ENCODE measurements at places on chromosomes 1 and 21.

DNA sequence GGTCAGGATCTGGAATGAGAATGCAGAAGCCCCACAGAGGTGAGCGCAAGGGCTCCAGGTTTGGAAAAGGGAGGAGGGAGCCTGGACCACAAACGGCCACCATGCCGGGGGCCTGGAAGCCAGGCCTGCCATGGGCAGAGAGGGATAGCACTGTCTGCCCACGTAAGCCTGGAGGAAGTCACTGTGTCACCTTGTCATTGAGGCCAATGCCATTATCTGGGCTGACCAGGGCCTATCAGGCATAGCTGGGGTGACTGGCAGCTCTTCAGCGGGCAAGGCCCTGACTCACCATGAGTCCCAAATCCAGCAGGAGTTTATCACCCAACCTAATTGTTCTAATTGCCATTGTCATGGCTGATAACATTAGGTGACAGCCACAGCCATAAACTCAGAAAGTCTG, 84.6 kb downstream of the MATN1 start:
- DNase-seq, result no peak

DNA sequence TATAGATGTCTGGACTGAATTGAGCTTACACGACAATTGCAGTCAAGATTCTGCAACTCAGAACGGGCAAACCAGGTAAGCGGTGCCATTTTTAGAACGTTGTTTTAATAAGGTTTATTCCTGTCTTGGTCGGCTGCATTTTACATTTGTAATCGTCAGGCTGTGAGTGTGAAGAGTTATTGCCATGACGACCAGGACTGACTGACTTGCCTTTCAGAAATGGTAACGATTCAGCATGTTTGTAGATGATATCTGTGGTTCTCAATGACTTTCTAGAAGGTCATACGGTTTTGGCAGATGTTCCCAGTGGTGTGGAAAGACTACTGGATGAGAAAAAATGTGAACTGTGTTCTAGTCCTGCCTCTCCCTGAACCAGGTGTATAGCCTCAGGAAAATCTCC, 271.3 kb upstream of the B3GALT2 start:
- no peak for DNase-seq

GRCh38 chr1:12276225-12276624, 46.4 kb downstream of the VPS13D start:
- DNase-seq, result peak; percentile 69

DNA sequence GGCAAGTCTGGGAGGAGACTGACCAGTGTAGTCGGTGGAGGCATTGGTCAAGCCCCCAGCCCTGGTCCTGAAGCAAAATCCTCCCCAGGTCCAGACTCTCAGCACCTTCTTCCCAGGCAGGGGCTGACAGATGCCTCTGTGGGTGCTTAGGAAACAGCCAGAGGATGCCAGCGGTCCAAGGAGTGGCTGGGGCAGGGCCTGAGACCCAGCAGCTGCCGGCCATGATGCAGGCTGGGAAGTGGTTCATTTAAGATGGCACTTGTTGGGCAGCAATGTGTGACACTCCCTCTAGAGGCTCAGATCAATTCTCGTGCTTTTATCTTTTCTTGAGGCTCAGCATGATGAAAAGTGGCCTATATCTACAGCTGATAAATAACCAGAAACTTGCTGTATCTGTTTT, 165.0 kb upstream of the VAMP3 start:
- no peak for DNase-seq

- peak; percentile 9 for DNase-seq
Observed at GRCh38 chr1:157852476-157852875, 10.9 kb upstream of the CD5L start.

- no peak for DNase-seq
Observed at GRCh38 chr1:177571076-177571475, 398.8 kb downstream of the SEC16B start.

DNA sequence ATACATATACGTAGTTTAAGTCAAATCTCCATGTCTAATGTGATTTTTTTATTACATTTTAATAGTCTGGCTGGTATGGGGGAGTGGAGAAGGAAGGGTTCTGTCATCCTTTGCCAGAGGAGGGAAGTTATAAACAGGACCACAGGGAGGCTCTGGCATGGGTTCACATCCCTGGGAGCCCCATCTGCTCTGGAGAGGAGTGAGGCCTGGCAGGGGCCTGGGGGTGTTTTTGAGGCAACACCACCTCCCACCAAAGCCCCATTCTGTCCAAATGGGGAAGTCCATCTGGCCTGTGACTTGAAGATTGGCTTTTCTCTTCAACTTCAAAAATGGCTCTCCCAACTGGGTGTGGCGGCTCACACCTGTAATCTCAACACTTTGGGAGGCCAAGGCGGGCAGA, 15.8 kb downstream of the DISP3 start:
- DNase-seq, result no peak

DNA sequence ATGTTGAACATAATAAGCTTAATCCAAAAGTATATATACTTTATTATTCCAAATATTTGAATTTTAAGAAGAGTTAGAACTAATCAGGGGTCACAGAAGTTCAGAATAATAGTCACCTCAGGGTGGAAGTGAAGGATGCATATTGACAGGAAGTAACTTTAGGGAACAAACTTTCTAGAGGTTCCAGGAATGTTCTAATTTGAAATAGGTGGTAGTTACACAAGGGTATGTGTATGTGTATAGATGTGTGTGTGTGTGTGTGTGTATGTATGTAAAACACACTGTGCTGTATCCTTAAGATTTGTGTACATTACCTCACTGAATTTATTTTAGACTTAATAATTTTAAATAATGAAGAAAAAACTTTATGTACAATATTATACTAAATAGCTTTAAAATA, 110.4 kb downstream of the ACBD6 start:
- DNase-seq, result no peak

DNA sequence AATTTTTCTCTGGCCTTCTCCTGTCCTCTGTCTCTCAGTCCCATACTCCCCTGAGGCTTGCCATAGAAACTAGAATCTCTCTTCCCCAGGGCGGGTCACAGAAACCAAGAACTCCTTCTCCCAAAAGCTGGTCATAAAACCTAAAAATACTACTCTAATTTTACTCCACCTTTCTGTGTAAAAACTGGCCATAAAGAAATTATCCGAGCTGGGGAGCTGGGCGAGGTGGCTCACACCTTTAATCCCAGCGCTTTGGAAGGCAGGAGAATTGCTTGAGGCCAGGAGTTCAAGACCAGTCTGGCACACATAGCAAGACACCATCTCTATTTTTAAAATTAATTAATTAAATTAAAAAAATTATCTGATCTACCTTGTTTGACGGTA, 3.0 kb downstream of the ALG14 start:
- no peak for DNase-seq

- DNase-seq, result no peak
Observed at GRCh38 chr1:204321665-204322064, 38.1 kb downstream of the PLEKHA6 start.

DNA sequence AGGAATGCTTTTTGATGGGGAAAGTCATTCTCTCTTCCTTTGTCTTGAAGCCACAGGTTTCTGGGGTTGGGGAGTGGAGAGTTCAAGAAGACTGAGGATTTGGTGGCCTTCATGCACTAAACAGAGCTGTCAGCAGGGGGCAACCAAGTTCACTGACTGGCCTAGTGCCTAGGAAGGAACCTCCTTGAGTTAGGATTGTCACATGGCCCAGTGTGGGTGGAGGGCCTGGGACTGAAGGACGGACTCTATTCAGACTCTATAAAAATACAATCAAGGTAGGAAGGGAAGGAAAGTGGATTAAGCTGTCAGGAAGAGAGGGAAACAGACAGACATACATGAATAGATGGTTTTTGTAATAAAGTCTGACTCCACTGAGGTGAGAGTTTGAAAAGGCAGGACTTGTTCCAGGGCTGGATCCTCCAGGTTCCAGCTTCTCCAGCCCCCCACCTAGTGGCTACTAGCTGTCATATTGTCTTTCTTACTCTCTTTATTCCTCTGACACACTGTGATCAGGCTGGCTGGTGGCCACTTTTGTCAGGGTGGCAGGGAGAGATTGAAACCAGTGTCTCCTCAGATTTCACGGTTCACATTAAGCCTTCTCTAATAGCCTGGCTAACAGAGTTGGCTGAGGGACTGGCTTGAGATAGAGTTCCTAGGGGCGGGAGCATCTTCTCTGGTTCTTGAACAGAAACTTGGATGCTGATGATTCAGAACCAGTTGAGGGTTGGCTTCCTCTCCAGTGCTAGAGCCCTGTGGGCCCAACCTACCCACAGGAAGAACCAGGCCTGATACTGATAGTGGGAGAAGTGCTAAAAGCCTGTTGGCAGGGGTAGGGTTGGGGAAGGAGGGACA, 4.1 kb upstream of the SH3BGRL3 start:
- DNase-seq, result peak; percentile 99

- no peak for DNase-seq
Observed at GRCh38 chr1:25701030-25701785, 84.6 kb downstream of the MAN1C1 start.

GRCh38 chr1:207698822-207699483, 52.9 kb upstream of the CD46 start:
- peak; percentile 68 for DNase-seq

DNA sequence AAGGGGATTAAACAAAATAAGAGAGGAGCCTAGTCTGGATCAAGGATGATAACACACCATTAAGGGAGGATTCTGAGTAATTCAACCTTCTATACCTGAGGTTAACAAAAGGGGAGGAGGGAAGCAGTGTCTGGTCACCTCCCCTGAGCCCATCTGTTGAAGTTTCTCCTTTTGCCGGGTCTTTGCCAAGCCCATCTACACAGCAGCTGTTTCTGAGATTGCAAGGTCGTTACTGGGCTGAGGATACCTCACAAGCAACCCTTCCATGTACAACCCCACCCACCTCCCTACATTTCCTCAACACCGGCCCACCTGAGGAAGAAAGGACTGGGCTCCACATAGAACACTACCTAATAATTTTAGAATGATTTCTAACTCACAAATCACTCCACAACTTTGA, 26.3 kb downstream of the LRRC52 start:
- no peak for DNase-seq

DNA sequence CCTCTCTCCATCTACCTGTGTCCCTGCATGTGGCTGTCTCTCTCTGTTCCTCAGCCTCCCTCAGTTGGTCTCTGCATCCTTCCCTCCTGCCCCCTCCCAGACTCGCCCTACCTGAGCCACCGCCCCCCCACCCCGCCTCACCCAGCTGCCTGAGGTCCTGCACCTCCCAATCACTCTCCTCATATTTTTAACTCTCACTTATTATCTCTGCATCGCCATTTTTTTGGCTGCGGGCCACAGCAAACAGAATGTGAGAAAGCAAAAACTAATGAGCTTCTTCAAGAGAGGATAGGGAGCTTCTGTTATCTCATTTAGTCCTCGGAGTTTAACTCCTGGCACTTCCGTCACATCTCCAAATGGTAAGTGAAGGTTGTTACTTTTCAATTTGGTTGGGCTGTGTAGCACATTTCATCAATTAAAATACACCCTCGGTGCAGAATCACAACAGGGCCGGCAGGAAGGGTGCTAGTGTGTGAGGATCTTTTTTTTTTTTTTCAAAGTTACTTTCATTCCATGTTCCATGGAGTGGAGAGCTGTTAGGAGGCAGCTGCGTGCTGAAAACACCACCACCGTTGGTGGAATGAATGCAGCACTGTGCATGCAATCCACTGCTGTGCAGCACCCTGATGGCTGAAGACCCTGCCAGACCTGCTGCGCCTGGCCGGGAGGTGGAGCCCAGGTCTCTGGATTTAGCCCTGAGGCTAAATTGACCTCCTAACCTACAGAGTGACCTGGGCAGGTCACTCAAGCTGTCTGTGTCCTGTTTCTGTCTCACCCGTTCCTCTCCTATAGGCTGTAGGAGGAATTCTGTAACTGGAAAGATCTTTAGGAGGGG, 157.2 kb upstream of the NFIA start:
- no peak for DNase-seq

- peak; percentile 99 for DNase-seq
Observed at GRCh38 chr1:64917328-64917861, 49.0 kb downstream of the JAK1 start.

- no peak for DNase-seq
Observed at GRCh38 chr1:143553627-143554026, 418.2 kb downstream of the FAM72C start.

DNA sequence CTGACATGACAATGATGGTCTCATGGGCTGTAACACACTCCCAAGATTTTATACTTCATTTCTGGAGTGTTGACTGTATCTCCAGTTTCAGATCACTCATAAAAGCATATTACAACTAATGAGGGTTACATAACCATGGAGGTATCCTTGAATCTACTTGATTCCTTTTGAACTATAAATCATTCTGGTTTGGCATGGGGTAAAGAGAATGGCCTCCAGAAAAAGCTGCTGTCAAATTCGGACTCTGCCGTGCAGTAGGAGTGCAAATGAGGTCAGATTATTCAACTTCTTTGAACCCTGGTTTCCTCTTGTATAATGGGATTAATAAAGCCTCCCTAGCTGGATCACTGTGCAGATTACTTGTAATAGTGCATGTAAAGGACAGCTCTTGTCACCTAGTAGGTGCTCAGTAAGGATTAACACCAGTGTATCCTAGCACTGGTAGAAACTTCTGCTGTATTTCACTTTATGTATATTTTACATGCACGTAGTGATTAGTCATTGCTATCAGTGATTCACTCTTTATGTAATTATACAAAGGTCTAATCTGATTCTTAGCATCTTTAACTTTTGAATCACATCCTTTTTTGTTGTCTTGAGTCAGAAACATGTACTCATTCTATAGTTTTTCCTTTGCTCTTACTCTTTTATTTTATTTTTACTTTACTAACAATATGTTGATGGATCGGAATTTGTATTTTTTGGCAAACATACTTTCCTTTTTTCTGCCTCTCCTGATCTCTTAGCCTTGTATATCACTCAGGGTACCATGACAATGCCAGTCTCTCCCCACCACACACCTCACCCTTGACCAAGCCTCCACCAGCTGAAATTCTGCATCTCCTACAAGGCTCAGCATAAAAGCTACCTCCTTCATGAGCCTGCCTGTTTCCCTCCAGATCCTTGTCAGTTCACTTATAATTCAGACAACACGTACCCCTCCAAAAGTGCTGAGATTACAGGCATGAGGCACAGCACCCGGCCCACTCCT, 3.2 kb downstream of the LRRC8C start:
- DNase-seq, result peak; percentile 79

DNA sequence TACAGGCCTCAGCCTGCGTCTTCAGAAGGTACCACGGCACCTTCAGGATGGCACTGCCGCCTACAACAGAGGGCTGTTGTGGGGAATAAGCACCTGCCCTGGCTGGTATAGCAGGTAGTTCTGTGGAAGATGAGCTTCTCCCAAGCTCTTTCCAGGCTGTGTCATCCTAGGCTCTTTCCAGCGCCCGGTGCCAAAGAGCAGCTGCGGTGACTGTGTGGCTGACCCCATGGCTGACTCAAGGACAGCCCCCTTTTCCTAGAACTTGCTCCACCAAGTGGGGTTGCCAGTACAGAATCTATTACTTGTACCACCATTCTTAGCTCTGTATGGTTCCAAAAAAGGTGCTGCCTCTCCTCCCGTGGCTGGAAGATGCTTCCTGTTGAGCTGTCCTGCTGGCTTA, 21.9 kb upstream of the EVA1B start:
- no peak for DNase-seq

- DNase-seq, result no peak
Observed at GRCh38 chr1:214621236-214621635, 18.2 kb downstream of the CENPF start.

GRCh38 chr1:88466011-88466410, 218.1 kb upstream of the PKN2 start:
- DNase-seq, result no peak
